Spinal cord (tissue), 10 donors: ENCODE measurements at places on chromosomes 5 and 9. TPM values are rescaled to one million over a fixed set of nuclear protein-coding genes. Genes with fewer than 3 reads are reported as not detected.
A peak's percentile ranks its signal among the peaks of the same experiment; 100 is the strongest.

Gene CCL28
- 2.6 TPM for total RNA-seq

DNA sequence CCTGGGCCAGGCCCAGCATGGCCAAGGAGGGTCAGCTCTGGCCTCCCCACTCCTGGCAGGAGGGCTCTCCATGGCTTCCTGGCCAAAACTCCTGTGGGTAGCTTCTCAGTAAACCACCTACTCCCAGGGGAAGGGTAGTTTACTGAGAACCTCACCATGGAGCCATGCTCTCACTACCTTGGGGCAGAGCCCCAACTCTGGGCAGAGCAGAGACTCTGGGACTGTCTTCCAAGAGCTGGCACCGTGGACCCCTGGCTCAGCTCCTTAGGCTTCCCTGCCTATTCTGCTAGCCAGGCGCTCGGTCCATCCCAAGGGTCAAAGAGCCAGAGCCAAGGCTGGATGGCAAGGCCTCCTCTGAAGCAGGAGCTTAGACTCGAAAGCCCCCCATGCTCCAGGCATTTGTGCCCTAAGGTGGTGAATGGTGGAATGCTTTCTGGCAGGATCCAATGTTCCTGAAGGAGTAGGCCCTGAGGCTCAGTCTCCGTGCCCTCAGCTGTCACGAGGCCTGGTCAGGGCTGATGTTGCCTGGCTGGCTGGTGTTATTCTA, 19.6 kb downstream of the TCF7 start:
- no peak for DNase-seq
- H3K36me3 ChIP-seq, result peaks cover 82% of the 10 kb centered on the region
- no peak overlapping the region for H3K4me3 ChIP-seq
- H3K4me1 ChIP-seq, result peaks cover 43% of the 10 kb centered on the region

GRCh38 chr5:84382363-84383295, 2.1 kb downstream of the EDIL3 start:
- H3K27me3 ChIP-seq, result peaks cover 25% of the 10 kb centered on the region
- H3K4me3 ChIP-seq, result peak overlapping the region; percentile 67
- H3K36me3 ChIP-seq, result no peaks in the 10 kb centered on the region

Gene CEMIP2
- total RNA-seq, result 62.3 TPM

- no peak overlapping the region for H3K4me3 ChIP-seq
- DNase-seq, result no peak
- no peaks in the 10 kb centered on the region for H3K36me3 ChIP-seq
Measured at GRCh38 chr5:176732736-176733405, 77.5 kb upstream of the UNC5A start.

DNA sequence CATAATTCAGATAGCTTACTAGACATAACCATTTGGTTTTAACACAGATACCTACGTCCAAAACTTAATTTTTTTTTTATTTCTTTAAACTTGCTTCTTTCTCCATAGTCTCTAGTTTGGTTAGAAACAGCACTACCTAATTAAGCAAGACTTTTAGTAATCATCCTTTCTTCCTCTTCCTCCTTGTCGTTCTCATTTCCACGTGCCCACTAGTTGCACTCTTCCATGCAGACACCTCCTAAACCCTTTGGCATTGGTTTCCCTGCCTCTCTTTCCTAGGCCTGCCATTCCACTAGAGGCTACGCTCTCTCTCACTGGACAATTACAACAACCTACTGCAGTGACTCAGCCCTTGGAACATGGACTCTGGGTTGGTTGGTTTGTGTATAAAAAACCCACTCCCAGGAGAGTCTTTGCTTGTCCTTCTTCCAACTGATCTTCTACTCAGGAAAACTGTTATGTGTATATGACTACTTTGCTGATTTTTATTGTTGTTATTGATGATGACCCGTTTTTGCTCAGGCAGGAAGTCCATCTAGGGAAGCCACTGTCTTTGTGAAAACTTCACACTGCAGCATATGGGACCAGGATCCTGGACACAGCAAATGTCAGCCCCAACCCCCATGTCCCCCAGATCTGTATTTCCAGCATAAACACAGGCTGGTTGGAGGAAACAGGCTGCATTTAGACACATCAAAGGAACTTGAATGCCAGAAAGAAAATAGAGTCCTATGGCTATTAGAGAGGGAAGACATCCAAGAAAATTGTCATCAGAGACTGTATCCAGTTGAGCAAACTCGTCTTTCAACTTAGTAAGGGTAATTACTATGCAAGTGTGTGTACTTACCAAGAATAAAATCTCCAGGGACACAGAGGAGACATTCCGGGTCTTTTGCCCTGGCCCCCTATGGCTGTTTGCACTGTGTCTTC, 503.2 kb downstream of the GADD45G start:
- H3K4me1 ChIP-seq, result no peaks in the 10 kb centered on the region
- no peaks in the 10 kb centered on the region for H3K36me3 ChIP-seq
- no peak overlapping the region for H3K4me3 ChIP-seq
- no peak overlapping the region for H3K27ac ChIP-seq
- DNase-seq, result no peak

- no peak overlapping the region for H3K4me3 ChIP-seq
- H3K27me3 ChIP-seq, result no peaks in the 10 kb centered on the region
- no peaks in the 10 kb centered on the region for H3K36me3 ChIP-seq
- no peak overlapping the region for H3K27ac ChIP-seq
- no peaks in the 10 kb centered on the region for H3K4me1 ChIP-seq
Measured at GRCh38 chr9:23769307-23769935, 56.6 kb downstream of the ELAVL2 start.

DNA sequence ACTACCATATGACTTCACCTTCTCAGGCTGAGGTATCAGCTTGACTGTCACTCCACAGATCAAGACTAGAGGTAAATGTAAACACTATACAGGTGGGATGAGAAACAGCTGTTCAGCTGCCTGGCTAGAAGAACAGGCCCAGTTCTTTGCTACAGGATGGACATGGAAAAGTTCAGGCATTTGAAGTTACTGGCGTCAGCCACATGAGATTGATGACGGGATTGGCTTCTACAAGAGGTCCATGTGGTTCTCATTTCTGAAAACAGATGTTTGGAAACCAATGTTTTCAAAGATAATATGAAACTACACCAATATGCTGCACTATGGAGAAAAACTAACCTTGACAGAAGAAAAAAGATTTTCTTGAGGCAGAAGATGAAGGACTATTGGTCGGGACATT, 324.1 kb downstream of the CDH10 start:
- no peaks in the 10 kb centered on the region for H3K36me3 ChIP-seq
- H3K27ac ChIP-seq, result no peak overlapping the region

- no peaks in the 10 kb centered on the region for H3K27me3 ChIP-seq
- no peak overlapping the region for H3K27ac ChIP-seq
- DNase-seq, result no peak
Measured at GRCh38 chr9:78856144-78856543, 559.2 kb downstream of the PSAT1 start.

Gene POU4F3
- 4.1 TPM for total RNA-seq

Gene PPP3R2
- total RNA-seq, result 0.61 TPM

Gene CTSL
- 467 TPM for total RNA-seq

Gene NOXA1
- total RNA-seq, result 7.1 TPM

DNA sequence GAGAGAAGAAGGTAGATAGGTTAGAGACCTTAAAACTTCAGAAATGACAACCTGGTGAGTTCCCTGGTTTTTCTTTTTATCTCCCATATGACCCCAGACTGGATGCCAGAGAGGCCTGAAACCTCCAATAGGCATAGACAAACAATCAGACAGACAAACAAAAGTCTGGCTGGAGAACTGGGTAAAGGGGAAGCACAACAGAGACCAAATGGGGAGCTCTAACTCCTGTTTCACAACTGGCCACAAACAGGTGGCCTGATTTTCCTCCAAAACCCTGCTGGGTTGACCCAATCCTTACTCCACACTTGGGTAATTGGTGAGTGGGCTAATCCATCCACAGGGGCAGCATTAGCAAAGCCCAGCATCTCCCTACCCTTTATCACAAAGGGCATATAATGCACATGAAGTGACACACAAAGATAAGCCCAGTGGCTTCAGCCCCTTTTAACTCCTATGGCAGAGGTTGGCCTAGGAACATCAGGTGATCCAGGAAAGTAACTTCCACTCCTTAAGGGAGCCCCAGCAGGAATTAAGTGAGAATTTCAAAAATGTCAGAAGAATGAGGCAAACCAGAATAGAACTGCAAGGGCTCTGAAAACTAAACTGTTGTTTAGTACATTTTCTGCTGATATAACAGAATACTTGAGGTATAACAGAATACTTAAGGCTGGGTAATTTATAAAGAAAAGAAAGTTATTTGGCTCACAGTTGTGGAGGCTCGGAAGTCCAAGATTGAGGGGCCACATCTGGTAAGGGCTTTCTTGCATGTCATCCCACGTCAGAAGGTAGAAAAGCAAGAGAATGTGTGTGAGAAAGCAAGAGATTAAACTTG, 60.9 kb upstream of the ROR2 start:
- no peak overlapping the region for H3K27ac ChIP-seq
- H3K4me1 ChIP-seq, result no peaks in the 10 kb centered on the region
- no peak for DNase-seq
- no peaks in the 10 kb centered on the region for H3K36me3 ChIP-seq

DNA sequence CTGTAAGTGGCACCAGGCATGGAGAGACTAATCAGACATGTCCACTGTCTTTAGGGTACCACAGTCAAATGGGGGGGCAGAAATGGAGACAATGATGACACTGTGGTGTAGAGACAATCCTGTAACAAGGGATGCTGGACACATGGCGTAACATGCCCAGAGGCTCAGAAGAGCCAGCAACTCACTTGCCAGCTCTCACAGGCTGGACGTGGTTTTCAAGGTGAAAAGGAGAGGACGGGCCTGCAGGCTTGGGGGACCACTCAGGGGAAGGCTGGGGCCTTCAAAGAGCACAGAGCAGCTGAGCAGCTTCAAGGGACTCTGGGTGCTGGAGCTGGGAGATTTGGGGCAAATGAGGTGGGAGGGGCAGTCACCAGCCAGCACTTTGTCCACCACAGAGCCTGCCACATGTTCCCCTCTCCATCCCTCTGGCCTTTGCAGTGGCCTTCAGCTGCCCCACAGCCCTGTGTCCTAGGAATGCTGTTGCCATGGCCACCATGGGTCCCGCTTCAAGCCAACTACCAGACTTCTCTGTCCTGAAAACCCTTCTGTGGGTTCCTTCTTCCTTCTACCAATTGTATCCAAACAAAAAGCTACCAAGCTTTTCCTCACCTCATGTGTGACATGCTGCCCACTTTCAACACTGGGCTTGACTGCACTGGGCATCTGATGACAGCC, 140.4 kb downstream of the GABBR2 start:
- H3K36me3 ChIP-seq, result peaks cover 8% of the 10 kb centered on the region
- no peak overlapping the region for H3K4me3 ChIP-seq
- no peak overlapping the region for H3K27ac ChIP-seq
- H3K4me1 ChIP-seq, result peaks cover 48% of the 10 kb centered on the region
- DNase-seq, result no peak
- no peaks in the 10 kb centered on the region for H3K27me3 ChIP-seq

GRCh38 chr9:117145081-117145480, 269.8 kb downstream of the ASTN2 start:
- H3K27ac ChIP-seq, result no peak overlapping the region
- no peak for DNase-seq
- no peak overlapping the region for H3K4me3 ChIP-seq
- H3K36me3 ChIP-seq, result no peaks in the 10 kb centered on the region
- H3K27me3 ChIP-seq, result no peaks in the 10 kb centered on the region
